ENCODE measurements at places on chromosomes 5 and 9. TPM values are rescaled to one million over a fixed set of nuclear protein-coding genes. Genes with fewer than 3 reads are reported as not detected.

- no peak for DNase-seq
These were observed 59.6 kb downstream of the ATG10 start for GRCh38 chr5:82031220-82032119.

DNA sequence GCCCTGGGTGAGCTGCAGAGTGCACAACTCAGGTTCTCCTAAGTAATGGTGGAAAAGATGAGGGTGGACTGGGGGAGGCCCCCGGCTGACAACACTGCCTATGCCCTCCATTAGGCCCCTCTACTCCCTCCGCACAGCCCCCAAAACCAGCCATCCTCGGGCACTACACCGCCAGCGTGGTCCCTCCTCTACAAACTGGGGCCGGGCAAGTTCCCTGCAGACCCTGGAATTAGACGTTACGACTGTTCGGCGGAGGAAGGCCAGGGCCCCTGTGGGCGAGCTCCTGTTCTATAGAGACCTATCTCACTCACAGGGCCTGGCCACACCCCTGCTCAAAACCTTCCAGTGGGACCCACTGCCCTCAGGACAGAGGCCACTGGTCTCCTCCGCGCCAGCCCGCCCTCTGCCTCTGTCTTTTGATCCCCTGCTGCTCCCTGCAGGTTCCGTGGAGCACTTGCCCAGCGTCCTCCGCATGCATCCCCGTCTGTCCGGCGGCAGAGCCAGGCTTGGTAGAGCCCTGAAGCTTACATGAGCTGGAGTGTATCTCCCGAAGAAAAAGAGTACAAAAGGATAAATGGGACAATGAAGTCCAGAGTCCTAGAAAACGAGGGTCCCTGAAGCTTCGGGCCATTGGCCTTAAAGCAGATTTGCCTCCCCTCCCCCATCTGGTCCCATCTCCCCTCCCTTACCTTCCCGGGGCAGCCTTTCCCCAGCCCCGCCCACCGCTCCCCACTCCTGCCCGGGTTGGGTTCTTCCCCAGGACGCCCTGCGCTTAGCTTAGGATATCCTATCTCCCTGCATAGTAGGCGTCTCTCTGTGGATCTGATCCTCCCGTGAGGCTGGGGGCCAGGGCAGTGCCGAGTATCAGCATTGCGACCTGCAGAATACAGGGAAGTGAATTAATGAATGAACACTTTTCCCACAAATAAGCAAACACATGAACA, 71.3 kb downstream of the HRH2 start:
- DNase-seq, result no peak

DNA sequence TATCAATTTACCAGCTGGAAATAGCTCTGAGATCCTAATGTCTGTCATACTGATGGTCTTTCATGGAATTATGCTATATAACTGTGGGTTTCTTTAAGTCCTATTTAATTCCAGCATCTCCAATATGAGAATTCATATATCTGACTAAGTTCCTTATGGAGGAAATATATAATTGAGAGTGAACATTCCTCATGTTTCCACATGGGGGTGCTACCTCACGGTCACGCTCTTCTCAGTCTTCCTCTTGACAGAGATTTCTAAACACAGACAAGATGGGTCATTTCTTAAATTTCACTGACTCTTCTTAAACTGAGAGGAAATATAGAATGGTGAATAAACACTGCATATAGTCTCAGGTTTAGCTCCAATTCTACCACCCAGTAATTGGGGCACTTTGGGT, 212.1 kb downstream of the SLF1 start:
- DNase-seq, result no peak

GRCh38 chr9:7802666-7803065, 3.1 kb upstream of the DMAC1 start:
- DNase-seq, result no peak

GRM6 gene
- not detected for total RNA-seq

KIAA1958 gene
- total RNA-seq, result 10.4 TPM

GRCh38 chr5:66982470-66982869, 214.1 kb downstream of the CD180 start:
- DNase-seq, result no peak

DNA sequence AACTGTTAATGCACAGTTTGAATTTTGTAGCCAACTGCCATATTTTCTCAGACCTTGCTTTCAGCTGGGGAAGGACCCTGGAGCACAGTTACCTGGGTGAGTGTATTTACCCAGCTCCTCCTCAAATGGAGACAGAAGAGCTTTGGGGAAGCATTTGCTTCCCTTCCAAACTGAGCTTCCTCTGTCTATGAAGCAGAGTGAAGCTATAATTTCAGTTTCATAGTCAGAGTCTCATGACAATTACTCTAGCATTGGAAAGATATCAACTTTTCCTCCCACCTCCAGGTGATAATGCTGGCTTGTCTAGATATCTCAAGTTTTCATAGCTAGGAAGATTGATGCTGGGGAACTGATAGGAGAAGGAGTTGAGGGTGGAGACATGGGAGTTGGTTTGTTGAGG, 406.4 kb upstream of the CLINT1 start:
- no peak for DNase-seq

STOML2 gene
- 264 TPM for total RNA-seq

- no peak for DNase-seq
These were observed 9.4 kb upstream of the REEP5 start for GRCh38 chr5:112931473-112931872.

CPLANE1 gene
- total RNA-seq, result 18.1 TPM

DNA sequence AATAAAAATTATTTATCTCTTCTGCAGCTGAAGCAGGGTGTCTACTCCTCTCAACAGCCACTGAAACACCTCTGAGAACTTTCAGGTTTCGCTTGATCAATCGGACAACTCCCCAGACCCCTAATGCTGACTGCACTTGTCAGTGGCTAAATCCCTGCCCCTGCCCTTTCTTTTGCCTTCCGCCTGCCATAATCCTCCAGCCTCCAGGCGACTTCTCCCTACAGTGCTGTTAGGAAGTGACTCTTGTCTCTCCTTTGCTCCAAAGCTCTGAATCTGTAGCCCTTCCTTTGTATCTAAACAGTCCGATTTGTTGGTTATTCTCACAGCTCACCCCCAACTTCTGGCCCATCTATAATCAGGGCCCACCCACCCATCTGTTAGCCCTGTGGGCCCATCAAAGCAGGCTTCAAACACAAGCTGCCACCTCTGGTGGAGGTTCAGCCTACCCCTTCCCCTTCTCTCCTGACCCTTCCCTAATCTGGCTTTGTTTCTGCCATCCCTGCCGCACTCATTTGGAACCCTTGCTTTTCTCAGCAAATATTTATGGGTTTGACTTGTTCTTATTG, 53.7 kb upstream of the IFNK start:
- no peak for DNase-seq

NEUROG1 gene
- total RNA-seq, result not detected

- DNase-seq, result no peak
These were observed 124.7 kb downstream of the GALNT10 start for GRCh38 chr5:154315196-154315595.

F12 gene
- total RNA-seq, result 13.4 TPM

- DNase-seq, result no peak
These were observed 140.9 kb downstream of the SLC25A46 start for GRCh38 chr5:110879675-110880074.

SPEF2 gene
- total RNA-seq, result 0.87 TPM

KLF9 gene
- 0.95 TPM for total RNA-seq

GRCh38 chr5:66209794-66210193, 65.7 kb downstream of the SREK1 start:
- no peak for DNase-seq

CXCL14 gene
- total RNA-seq, result not detected

DNA sequence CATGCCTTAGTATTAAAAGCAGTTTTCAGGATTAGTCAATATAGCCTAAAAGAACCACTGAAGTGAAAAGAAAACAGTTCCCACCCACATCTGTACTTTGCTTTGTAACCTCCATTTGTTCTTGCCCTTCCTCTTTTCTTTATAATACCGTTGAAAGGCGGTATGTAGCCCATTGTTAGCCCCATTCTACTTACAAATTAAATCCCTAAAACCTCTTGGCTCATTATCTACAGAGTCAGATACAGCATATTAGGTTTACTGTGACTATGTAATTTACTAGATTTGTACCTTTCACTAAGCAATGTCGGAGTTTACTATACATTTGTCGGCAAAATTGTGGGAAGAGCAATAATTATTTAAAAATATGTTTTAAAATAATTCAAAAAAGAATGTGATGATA, 17.3 kb downstream of the ALDH1A1 start:
- no peak for DNase-seq

OR1Q1 gene
- not detected for total RNA-seq

DNA sequence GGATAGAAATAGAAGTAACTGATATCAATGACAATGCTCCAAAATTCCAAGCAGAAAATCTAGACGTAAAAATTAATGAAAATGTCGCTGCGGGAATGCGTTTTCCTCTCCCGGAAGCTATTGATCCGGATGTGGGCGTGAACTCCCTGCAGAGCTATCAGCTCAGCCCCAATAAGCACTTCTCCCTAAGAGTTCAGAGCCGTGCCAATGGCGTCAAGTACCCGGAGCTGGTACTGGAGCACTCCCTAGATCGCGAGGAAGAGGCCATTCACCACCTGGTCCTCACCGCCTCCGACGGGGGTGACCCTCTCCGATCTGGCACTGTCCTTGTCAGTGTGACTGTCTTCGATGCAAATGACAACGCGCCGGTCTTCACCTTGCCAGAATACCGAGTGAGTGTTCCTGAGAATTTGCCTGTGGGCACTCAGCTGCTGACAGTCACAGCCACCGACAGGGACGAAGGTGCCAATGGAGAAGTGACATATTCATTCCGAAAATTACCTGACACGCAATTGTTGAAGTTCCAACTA, 818 bp downstream of the PCDHGA10 start:
- DNase-seq, result no peak

CCNB1 gene
- total RNA-seq, result 262 TPM

- DNase-seq, result no peak
These were observed 156.8 kb upstream of the KLF9 start for GRCh38 chr9:70571258-70571657.

DNA sequence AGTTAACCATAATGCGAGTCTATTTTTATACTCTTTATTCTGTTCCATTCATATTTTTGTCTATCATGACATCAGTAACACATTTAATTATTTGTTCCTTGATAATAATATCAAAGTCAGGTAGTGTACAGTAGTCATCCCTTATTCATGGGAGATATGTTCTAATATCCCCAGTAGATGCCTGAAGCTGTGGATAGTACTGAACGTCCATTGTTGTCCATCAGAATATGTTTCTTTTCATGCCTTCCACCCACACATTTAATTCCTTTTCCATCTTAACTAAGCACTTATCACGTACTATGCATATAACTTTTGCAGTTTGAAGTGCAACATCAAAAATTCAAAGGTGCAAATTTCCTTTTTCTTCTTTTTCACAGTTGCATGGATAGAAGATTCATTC, 53.6 kb downstream of the FER start:
- no peak for DNase-seq

DNA sequence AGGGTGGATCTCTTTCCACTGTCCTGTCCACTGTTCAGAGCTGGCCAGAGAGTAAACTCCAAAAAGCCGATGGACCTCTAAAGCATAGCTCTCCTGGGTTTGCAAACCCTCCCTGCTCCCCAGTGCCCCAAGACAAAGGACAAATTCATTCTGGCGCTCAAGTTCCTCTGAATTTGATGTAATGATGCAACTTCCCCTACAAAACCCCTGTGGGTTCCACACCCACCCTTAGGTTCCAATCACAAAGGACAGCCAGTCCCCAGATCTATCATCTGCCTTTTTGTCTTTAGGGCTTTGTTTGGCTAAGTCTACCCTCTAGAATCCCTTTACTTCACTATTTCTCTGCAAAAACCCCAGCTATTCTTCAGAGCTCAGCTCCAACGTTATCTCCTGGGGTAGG, 57.4 kb upstream of the SLC25A51 start:
- DNase-seq, result no peak

DNA sequence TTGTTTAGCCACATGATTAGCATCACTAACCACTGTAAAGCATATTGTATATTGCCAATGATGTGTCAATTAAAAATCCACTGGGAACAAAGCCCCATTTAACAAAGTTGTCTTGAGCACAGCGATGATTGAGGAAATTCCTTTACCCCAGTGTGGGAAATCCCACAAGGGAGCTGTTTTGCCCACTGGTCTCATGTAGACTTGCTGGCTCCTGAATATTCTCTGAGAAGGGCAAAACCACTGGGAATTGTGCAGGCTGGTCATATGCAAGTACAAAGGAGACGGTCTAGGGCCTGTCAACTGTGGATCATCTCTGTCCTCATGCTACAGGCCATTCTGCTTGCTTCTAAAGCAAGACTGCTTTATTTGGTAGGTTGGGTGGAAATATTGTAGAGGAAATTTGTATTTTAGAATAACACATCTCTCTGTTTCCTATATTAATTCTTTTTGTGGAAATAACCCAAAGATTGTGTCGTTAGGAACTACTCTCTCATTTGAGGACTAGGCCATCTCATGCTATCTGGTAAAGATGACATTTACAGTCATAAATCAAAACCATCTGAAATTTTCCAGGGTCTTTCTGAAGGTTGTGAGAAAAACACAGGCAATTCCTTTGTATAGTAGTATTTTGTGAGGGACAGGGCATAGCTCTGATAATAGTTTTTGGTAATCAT, 60.2 kb downstream of the PARP8 start:
- DNase-seq, result no peak

HTR4 gene
- total RNA-seq, result not detected

DNA sequence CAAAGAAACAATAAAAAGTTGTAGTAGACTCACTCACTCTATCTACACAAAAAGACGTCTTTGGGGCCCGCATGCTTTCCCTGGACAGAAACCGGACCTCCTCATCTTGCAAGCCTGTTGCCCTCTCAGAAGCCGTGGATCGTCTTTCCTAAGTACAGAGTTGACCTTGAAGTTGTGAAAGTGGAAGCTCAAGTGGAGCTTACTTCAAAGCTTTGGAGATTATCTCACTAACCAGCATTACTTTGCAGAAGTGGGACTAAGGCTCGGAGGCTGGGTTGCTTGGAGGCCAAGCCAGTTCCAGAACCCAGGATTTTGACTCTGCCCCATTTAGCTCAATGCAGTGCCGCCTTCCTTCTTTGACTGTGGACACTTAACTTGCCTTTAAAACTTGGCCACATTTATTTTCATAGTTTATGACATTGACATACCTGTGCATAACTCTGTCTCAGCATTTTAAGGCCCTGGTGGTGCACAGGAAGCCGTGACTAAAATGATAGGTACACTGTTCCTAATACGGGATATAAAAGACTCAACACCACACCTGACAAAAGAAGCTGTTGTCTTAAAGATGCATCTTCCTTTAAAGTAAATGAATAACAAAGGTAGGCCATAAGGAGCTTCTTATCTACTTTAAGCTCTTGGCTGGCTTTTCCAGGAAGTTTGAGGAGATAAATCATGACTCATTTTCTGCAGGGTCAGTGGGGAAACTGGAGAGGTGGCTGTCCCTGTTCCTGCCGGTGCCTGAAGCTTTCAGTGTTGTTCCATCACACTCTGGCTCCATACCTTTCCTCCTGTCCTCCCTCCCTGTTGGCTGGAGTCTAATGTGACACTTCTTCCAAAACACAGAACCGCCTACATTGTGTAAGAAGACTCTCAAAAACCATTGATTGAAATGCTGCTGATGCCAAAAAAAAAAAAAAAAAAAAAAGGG, 10.7 kb downstream of the SLC25A25 start:
- no peak for DNase-seq

GRCh38 chr5:126852091-126852571, 75.2 kb downstream of the LMNB1 start:
- no peak for DNase-seq

PTPN3 gene
- total RNA-seq, result 10.4 TPM

All from Panc1 (cell line).